Smooth muscle cell of trachea (primary cell): ENCODE measurements at places on chromosomes 11 and 22. TPM values are rescaled to one million over a fixed set of nuclear protein-coding genes. Genes with fewer than 3 reads are reported as not detected.

ANO9 gene
- 0.17 TPM in 1 of 2 replicates, not detected in the other for total RNA-seq

TENM4 gene
- 109 and 143 TPM in 2 replicates for total RNA-seq

DBX1 gene
- total RNA-seq: not detected in 2 replicates

DNAJB7 gene
- not detected in 2 replicates for total RNA-seq

APOL6 gene
- 25.6 and 29.6 TPM in 2 replicates for total RNA-seq

LDHAL6A gene
- total RNA-seq: not detected in 2 replicates
